CD14-positive monocyte (primary cell): ENCODE measurements at places on chromosomes 1 and 21.

GRCh38 chr1:17141441-17142197 lies 22.4 kb upstream of the PADI2 start:
- peak; percentile 93 for DNase-seq

DNA sequence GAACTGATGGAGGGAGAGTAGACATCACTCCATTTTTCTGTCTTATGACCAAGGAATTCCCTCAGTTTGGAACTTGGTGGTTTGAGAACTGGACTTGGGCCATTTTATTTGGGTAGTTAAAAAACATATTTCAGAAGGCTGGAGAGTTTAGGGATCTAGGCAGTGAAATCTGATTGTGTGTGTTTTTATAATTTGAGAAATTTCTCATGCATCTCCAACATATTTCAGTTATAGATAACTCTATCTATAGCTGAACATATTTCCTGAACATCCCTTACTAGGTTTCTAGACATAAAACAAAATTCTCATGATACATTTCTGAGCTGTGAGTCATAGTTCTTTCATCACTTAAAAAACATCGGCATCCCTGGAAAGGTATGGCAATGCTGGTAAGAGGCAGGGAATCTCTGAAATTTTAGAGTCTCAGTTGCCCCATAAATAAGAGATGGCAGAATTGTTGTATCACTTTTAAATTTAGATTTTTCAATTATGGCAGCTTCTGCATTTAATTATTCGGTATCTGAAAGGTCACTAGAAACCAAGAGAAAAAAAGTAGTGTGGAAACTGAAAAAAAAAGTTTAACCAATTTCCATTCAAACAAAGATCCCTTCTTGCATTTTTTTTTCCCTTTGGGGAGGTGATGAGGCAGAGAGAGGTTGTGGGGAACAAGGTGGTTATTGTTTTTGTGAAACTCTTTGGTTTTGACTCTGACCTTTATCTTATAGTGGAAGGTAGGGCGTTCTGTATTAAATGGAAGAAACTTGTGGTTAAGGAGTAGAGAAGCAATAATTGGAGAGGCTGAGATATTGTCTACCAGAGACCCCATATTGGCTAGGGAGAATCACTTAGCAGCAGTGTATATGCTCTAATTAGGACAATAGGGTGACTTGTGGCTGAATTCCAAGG lies 102.9 kb downstream of the FASLG start:
- no peak for DNase-seq

DNA sequence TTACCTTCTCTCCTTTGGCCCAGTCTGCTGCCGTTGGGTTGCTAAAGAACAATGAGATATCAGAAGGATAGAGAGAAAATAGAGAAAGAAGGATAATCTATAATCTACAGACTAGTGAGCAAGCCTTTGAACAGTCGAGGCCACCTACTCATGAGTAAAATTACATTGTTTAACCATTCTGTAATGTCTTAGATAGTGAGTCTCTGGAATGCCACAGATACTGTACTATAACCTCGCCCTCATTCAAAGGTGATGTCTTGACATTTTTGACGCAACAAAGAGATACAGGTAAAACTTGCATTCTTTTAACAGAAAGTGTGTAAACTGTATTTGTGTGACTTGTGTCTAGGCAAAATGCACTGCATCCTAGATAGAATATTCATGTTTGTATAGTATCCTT lies 77.9 kb downstream of the LAMC1 start:
- DNase-seq, result no peak

DNA sequence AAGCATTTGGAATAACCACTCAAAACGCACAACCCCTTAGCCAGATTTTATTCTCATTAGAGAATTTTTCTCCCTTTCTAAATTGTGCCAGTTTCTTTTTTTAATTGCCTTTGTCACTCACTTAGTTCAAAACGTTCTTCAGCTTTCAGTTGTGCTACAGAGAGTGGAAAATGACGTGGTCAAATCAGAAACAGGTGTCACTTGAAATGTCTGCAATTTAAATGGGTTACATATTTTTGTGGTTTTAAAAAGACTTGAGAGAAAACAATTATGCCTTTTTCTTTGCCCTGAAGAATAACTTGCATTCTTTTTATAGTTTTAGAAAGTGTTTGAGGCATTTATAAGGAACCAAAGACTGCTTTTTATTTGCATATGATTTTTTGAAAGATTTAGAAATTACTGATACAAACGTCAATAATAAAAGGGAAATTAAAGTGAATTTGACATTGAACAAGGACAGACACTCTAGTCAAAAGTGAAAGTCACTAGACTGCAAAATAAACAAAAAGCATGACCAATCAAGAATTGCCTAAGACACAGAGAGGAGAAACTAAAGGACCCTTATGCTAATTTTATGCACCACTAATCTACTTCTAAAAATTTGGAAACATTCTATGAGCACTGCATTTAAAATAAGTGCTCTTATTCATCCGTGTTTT lies 191.0 kb downstream of the TPR start:
- no peak for DNase-seq

GRCh38 chr1:220507085-220507484 lies 20.9 kb upstream of the MARK1 start:
- DNase-seq, result no peak

GRCh38 chr21:42695697-42696380 lies 42.4 kb downstream of the PDE9A start:
- DNase-seq, result no peak

GRCh38 chr1:201495551-201496295 lies 11.2 kb downstream of the CSRP1 start:
- no peak for DNase-seq

- no peak for DNase-seq
Measured at GRCh38 chr1:160597051-160597450, 17.8 kb upstream of the CD84 start.

GRCh38 chr1:108055387-108055786 lies 90.4 kb upstream of the VAV3 start:
- no peak for DNase-seq

GRCh38 chr21:20789729-20790500 lies 208.3 kb upstream of the NCAM2 start:
- DNase-seq, result no peak

- no peak for DNase-seq
Measured at GRCh38 chr1:35702508-35702907, 16.2 kb downstream of the C1orf216 start.
